ENCODE measurements at places on chromosomes 11 and 22. TPM values are rescaled to one million over a fixed set of nuclear protein-coding genes. Genes with fewer than 3 reads are reported as not detected.

DNA sequence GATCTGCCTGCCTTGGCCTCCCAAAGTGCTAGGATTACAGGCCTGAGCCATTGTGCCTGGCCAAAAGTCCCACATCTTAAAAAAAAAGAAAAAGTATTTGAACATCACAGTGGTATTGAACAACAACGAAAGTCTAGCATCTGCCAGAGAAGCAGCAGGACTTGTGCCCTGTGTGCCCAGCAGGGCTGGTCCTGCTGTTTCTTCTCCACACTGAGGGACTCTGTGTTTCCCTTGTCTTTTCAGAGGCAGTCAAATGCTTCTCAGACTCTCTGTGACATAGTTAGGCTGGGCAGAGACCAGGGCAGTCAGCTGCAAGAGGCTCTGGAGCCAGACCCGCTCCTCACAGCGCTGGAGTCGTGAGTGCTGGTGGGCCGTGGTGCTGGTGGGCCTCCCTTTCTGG is 56.2 kb downstream of the SBF1 start:
- no peak for DNase-seq

DNA sequence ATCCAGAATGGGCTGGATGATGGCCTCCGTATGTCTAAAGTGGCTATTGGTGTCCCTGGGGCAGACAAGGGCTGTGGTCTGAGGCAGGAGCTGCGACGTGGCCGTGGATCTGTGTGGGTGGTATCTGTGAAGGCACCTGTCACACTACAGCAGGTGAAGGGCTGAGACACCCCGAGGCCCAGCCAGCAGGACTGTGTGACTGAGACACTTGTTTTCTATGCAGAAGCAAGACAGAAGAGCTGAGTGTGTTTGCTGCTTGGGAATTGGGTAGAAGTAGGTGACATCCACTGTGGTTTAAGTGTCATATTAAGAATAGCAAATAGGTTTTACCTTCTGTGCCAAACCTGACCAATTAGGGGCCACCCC is 35.0 kb downstream of the AMPD3 start:
- DNase-seq, result peak; percentile 32

GRCh38 chr11:80849253-80849652 is 1408.4 kb upstream of the TENM4 start:
- DNase-seq, result no peak

DNA sequence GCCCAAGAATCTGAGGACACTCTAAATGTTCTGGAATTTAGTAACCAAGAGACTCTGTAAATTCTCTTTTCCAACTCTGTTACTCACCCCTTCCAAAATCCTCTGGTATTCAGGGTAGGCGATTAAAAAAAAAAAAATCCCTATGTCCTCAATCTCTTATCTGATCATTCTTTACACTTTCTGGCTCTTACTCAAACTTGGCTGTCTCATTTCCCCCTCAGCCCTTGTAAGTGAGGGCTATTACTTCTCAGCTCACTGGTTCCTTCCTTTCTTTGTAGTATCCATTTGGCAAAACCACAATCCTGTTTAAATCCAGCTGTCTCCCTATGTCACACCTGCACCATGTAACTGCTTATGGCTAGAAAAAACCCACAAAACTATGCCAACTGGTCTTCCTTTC is 12.7 kb upstream of the MSANTD2 start:
- DNase-seq, result no peak

DNA sequence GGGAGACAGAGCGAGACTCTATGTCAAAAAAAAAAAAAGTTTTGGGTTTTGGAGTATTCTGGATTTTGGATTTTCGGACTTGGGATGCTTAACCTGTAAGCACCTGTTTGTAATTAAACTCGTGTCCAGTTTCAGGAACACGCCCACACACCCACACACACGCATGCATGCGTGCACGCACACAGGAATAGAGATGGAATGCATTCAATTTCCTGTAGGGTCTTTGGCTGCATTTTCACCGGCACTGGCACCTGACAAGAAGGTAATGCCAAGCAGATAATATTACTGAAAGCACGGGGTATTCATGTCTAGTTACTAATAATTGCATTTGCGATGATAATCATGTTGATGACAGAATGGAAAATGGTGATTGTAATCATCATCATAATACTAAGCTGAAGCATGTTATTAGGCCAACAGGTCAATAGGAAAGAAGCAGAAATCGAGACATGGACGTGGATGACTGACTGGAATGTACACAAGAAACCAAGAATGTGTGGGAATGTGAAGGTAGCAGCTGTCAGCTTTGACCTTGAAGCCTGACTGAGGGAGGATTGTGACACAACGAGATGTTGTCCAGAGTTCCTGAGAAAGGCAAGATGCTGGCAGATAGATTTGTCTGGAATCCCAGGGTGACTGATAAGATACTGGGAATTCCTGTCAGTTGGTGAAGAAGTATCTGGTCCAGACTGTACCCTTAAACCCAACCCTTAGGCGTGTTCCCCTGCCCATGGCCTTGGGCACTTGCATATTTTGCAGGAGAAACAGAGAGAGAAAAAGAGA is 108.6 kb downstream of the SYN3 start:
- DNase-seq, result no peak

KCNQ1 gene
- total RNA-seq, result 8.7 TPM

All from activated CD8-positive, alpha-beta T cell treated with anti-CD3 and anti-CD28 coated beads for 36 hours (primary cell).